ENCODE measurements at places on chromosomes 1 and 21.

DNA sequence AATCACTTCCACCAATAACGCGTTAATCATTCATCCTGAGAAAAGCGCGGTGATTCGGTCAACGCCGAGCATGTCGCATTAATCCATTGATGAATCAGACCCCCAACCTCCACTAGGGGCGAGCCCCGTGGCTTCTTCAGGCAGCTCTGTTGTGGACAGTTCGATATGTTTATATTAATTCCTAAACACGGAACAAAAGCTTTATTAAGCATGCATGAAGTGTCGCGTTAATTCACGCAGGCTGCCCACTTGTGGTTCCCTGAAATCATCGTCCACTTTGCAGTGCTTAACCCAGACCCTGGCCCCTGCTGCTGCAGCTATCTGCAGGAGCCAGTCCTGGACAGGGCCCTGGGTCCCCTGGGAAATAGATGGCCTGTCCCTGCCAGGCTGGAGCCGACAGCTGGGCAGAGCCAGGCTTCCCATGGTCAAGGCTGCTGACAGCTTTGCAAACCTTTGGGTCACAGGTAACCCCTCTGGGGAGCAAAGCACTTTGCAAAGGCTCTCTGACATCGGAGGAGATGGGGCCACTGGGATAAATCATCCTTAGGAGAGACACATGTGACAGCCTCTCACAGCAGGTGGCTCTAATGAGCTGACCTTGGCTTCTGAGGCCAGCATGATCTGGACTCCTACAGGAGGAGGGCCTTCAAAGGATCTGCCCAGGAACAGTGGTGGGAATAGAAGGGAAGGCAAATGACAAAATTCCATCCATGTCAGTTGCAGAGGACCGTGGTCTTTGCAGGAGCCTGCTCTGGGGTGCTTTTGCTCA is 137.0 kb upstream of the AJAP1 start:
- no peak for DNase-seq

DNA sequence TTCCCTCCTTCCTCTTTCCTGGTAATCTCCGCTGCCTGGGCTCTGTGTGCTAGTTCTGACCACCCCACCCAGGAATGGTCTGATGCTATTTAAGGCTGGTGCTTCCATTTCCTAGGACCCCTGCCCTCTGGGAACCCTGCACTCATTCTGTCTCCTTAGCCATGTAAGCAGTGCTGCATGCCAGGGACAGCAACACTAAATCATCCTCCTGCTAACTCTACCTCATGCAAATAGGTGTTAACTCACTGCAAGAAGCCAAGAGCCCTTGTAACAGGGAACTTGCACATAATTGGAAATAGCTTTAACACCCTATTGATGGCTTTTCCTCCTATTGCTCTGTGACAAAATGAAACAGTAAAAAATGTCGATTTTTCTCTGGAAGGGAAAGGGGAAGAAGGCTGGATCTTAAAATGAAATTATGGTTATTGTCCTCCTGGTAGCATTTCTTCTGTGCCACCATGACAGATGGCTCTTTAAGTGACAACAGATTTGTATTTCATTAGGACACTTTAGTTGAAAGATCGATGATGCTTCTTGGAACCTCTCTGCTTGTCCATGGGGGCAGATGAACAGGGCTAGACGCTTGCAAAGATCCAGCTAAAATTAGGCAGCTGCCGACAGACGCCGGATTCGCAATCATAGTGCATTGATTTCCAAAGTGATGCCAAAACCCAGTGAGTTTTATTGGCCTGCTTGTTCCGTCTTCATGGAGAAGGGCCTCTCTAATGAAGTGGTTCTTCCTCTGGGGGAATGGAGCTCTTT is 551.7 kb downstream of the MATN1 start:
- DNase-seq = no peak

GRCh38 chr1:87894062-87894461 is 565.4 kb downstream of the LMO4 start:
- no peak for DNase-seq

- DNase-seq = no peak
These were observed 11.6 kb downstream of the AHDC1 start for GRCh38 chr1:27592232-27592930.

GRCh38 chr21:45872902-45873301 is 108.7 kb upstream of the COL6A1 start:
- DNase-seq = no peak

DNA sequence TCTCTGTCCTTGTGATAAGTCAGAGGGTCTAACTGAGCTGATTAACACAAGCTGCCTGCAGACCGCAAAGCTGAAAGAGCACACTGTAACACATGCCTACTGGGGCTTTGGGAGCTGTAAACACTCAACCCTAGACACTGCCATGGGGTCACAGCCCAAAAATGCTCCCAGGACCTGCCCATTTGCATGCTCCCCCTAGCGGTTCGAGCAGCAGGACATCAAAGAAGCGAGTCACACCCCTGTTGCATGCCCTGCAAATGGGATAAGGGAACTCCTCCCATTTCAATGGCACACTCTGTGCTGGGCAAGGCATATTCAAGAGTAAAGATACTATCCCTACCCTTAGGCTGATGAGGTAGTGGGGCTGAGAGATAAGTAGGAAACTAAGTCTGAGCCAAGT is 22.8 kb downstream of the LCE3E start:
- DNase-seq = no peak

Measured in NCI-H2029 (cell line).